ENCODE measurements at places on chromosomes 16 and 17.

DNA sequence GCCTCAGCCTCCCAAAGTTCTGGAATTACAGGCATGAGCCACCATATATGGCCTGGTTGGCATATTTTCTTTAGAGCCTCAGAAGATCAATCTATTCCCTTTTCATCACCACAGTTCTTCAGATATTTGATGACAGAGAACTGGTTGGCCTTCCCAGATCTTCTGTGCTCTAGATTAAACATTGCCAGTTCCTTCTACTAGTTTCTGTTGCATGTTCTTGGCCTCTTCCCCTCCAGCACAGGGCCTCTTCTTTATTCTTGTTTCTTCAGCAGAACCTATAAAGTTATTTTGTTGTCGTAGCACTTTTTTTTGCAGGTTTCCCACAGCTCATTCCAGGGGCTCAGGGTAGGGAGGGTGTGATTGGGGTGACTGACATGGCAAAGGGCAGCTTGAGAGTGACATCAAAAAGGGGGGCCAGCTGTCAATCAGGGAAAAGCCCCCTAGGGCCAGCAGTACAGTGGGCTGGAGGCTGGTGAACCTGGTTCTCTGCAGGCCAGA, 9.3 kb downstream of the CHD9 start:
- DNase-seq = no peak

DNA sequence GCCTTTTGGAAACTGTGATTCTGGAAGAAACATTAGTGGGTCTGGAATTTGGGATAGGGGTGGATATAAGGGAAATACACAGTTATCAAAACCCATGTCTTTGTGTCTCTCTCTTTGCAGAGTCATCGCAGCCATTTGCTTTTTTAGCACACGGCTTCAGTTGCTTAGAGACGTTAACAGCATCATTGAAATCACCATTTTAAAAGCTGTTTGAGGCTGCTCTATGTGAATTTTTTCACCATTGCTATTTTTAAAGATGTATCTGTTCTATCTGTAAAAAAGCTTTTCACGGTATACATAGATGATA, 47.3 kb downstream of the OMG start:
- no peak for DNase-seq

DNA sequence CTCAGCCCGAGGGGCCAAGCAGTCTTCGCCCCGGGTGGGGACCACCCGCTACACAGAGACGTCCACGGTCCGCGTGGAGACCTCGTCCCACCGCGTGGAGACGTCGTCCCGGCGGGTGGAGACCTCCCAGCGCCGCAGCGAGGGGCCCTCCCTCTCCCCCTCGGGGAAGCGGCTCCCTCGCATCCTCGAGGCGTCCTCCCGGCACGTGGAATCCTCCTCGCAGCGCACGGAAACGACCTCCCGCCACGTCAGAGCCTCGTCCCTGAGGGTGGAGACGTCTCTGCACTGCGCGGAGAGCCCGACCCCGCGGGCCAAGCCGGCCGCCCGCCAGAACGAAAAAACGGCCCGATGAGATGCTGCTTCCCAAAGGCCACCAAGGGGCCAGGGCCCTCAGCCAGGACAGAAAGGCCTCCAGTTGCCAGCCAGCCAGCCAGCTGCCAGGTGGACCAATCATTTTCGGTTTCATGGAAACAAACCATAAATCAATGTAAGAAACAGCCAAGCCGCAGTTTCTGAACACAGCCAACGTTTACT, 424 bp downstream of the C17orf100 start:
- DNase-seq = peak; percentile 22

- DNase-seq = no peak
Observed at GRCh38 chr16:78183437-78184237, 84.2 kb downstream of the WWOX start.

DNA sequence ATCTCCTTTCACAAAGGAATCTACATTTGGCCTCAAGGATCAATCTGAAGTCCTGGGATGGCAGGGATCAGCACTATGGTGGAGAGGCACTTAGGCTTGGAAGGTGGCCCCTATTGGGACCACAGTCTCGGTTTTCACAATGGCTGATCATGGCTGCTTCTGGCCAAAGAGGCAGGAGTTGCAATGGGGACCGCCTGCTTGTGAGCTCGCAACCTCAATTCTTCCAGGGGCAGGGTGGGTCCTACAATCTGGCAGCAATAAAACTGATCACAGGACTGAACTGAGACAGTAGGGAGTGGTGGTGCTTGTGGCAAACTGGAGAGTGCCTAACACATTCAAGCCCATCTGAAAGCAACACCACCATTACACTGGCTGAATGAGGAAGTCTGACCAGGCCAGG, 83.1 kb downstream of the NETO2 start:
- DNase-seq = no peak

DNA sequence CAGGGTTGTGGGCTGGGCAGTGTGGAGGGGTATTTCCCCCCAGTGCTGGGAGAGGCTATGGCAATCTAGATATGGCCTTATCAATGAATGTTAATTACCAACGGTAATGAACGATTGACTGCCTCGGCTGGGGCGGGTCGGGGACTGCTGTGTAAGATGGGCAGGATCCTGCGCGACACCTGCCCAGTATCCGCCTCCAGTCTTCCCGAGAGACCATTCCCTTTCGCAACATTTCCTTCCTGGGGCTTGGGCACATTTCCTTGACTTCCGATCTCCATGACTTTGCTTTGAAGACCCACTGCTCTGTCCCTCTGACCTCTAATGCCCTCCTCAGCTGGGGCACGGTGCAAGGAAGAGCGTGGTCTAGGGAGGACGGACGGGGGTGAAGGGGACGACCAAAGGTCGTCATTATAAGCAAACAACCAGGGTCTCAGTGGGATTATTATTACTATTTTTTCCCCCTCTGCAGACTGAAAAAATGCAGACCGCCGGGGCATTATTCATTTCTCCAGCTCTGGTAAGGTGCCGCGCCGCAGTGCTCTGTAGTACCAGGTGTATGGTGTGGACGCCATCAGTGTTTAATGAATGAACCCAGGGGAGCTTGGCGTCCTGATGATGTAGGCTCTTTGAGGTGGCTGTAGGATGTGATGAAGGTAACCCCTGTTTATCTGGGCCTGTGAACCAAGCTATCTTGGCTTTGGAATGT, 506 bp downstream of the ATP5MC1 start:
- no peak for DNase-seq

DNA sequence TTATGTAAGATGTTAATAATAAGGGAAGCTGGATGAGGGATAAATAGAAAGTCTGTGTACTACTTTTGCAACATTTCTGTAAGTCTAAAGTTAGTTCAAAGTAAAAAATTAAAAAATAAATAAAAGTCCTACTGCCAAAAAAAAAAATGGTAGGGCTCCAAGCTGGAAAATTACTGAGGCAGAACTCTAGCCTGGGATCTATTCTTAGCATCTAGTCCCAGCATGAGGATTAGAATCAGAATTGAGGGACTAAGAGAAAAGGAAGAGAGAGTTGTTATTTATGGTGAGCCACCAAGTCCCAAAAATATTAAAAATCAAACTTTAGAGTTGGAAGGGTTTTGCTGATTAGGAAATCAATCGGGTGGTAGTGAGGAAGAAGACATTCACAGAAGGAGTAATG, 110.3 kb downstream of the CYB561 start:
- DNase-seq = no peak

GRCh38 chr16:88922114-88922825, 54.7 kb downstream of the CBFA2T3 start:
- no peak for DNase-seq

DNA sequence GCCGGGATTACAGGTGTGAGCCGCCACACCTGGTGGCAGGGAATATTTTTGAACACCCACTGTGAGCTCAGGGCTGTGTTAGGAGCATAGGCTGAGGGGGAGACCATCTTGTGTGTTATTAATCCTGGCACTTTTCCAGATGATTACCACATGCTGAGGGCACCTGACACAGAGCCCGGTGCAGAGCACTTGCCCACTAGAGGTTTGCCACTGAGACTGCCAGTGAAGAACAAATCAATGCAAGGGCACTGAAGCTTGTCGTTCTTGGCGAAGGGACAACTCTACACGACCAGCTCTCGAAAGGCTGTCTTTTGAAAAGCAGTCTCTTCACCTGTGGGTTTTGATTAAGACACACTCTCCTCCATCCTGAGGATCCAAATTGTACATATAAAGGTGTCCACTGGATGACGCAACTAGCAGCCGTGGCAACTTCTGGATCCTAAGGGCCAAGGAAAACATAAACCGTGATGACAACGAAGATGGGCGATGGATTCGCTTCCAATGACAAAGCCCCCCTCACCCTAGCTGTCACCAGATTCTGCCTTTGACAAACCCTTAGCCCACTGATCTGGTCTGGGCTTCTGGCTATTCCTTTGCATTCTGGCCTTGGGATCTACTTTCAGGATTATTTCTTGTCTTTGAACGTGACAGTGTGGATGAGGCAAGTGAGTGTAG, 28.7 kb downstream of the WIPI1 start:
- no peak for DNase-seq

DNA sequence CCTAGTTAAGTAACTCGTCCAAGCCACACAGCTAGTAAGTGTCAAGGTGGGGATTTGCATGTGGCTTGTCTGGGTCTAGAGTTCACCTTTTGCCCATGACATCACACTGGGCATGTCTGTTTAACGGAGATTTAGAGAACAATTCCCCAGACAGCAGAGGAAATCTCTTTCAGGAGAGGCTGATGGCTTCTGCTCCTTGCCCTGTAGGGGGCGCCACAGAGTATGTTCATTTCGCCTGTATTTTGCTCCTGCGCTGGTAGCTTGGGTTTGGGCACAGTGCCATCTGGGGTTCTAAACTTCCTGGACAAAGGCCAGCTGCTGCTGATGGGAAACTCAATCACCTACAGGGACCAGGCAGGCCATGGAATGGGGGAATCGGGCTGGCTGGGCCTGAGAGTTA, 20.4 kb downstream of the OTOA start:
- DNase-seq = peak; percentile 29

DNA sequence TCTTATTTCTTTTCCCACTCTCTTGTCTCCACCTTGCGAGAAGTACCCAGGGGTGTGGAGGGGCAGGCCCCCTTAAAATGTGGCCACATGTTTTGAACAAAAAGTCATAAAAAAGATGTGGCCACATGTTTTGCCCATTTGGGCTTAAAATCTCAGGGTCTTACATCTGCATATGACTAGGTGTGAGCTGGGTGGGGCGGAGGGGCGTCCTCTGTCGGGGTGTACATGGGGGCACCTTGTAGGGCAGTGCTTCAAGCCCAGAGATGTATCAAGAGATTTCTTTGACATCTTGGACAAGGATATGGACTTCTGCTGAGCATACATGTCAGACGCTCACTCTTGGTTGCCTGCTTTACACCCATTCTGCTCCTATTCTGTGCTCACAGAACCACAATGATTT, 13.0 kb upstream of the SLC47A1 start:
- no peak for DNase-seq

- no peak for DNase-seq
Observed at GRCh38 chr17:81027038-81027437, 7.9 kb upstream of the BAIAP2 start.

DNA sequence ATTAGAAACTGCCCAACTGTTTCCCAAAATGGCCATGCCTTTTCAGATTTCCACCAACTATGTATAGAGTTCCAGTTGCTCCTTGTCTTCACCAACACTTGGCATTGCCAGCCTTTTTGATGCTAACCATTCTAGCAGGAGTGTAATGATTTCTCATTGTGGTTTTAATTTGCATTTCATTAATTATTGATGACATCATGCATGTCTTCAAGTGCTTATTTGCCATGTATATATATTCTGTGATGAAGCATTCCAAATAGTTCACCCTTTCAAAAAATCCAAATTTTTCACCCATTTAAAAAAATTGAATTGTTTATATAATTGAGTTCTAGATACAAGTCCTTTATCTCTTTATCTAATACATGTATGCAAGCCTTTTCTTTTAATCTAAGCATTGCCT, 245.9 kb upstream of the TNRC6C start:
- DNase-seq = no peak

- DNase-seq = peak; percentile 42
Observed at GRCh38 chr16:10514369-10515055, 65.9 kb downstream of the EMP2 start.

DNA sequence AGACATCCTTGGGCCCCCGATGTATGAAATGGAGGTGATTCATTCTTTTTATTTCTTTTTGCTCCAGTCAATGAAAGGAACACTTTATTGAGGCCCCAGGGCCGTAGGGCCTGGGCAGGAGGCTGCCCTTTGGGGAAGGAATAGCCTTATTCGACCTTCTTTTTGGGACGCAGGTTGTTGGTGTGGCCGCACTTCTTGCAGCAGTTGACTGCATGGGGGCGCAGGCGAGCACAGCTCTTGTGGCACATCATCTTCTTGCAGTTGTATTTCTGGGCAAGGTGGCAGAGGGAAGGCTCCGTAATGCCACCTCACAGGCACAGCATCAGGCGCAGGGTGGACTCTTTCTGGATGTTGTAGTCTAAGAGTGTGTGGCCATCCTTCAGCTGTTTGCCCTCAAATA, 50.9 kb downstream of the SIAH1 start:
- no peak for DNase-seq

GRCh38 chr16:50627419-50627818, 53.7 kb downstream of the SNX20 start:
- DNase-seq = no peak

GRCh38 chr17:81434072-81434471, 38.8 kb downstream of the BAHCC1 start:
- DNase-seq = no peak

DNA sequence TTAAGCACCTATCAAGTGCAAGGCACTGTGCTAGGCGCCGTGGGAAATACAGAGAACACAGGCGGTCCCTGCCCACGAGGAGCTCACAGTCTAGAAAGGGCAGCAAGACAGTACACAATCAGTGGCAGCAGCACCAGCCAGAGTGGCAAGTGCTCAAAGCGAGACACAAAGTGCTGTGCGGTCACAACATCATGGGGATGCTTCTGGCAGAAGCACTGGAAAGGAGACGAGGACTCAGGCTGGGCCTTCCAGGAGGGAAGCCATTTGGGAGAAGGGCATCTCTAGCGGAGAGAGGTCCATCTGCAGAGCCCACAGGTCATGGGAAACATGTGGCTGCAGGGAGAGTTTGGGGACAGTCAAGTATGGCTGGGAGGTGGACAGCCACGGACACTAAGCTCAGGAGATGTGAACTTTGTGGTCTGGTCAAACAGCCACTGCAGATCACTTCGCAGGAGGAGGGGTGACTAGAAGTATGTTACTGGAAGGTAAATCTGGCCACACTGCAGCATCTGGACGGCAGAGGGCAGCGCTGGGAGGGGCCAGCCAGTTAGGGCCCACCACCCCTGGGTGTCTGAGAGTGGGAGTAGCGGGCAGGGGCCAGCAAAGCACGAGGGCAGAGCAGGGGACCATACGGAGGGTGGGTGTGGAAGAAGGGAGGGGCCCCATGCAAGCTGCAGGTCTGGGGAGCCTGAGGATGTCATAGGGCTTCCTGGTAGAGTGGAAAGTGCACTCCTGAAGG, 71.1 kb downstream of the N4BP1 start:
- DNase-seq = no peak

GRCh38 chr17:40358323-40359038, 6.1 kb downstream of the GJD3 start:
- DNase-seq = peak; percentile 91
